ENCODE measurements at places on chromosomes 7 and 10.

DNA sequence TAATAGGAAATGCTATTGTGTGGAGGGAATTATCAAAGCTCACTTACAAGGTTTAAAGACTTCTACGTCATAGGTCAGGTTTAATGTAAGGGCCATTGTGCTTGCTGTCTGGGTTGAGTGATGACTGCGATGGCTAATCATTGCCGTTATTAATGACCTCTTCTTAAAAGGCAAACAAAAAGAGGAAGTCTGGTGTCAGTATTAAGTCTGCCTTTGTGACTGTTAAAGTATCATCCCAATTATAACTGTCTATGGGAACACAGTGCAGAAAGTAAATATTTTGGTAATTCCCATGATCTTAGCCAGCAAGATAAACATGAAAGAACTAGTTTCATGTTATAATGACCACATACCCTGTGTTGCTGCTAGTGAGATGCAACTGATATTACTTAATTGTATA, 382.4 kb downstream of the BBS9 start:
- DNase-seq: no peak

DNA sequence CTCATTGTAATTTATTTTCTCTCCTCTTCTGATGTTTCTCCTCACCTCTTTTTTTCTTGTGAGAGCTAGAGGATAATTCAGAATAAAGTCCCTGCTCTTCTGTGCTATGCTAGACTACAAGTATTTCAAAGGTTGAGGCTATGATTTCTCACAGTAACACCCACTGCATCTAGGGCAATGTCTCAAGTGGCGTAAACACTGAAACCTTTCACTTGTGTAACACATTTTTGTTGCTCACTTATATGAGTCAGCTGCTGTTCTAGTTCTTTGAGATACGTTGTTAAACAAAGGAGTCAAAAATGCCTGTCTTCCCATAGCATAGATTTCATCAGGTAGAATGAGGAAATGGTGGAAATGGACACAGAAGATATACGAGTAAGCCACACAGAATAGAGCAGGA, 305.1 kb upstream of the PITRM1 start:
- peak; percentile 41 for DNase-seq

DNA sequence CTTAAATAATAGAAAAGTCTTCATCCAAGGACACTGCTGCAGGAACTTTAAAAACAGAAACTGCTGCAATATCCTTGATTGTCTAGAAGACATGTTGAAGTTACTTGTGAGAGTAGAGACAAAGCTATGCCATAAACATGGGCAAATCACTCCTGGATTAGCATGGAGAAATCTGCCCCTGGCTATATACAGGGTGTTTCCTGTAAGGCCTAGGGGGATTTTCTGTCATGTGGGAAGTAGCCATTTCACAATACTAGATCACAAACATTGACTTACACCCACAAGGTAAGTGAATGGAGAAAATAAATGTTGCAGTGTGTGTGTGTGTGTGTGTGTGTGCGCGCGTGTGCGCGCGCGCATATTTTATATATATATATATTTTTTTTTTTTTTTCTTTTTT, 35.2 kb upstream of the PDK4 start:
- no peak for DNase-seq

DNA sequence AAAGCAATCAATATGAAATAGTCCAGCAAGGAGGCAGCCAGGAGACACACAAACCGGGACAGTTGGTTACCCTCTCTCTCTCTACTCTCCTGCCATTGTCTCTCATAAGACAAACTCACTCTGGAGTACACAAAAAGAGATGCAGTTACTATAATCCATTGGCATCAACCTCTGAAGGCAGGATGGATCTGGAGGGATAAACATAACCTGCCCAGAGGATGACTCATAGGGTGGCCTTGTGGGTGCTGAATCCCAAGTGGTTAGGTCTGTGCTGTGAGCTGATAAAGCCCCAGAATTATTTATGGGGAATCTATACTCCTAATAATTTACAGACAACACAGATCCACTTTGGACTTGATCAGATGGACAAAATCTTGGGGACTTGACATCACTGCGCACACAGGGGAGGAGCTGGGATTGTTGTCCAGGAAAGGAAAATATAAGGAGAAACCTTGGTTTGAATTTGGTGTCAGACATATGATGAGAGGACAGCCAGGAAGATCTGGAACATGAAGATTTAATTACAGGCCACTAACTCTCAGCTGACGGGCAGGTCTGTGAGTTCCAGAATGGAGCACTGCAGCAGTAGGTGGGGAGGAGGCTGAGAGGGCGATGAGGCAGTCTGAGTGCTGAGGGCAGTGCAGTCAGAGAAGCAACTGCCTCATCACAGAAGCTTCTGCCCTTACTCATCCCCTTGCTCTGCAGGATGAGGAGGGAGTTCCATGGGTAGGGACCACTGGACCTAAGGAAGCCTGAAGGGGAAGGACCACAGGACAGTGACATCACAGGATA, 113.9 kb upstream of the PRSS58 start:
- no peak for DNase-seq

DNA sequence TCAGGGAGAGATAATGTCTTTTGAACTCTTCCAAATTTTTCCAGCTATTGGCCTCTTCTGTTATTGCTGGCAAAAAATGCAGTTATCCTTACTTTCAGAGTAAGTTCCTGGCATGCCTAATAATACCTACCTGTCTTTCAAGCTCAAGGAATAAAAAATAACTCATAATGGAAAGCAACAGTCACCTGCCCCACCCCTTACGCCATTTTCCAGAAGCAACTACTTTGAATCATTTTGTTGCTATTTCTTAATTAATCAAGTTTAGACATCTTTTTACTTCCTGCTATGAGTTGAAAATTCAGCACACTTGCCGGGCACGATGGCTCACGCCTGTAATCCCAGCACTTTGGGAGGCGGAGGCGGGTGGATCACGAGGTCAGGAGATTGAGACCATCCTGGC, 23.0 kb upstream of the CDK13 start:
- DNase-seq: no peak

Measured in fibroblast of skin of left quadriceps (primary cell).